ENCODE measurements at places on chromosomes 1 and 21. TPM values are rescaled to one million over a fixed set of nuclear protein-coding genes. Genes with fewer than 3 reads are reported as not detected.

DNA sequence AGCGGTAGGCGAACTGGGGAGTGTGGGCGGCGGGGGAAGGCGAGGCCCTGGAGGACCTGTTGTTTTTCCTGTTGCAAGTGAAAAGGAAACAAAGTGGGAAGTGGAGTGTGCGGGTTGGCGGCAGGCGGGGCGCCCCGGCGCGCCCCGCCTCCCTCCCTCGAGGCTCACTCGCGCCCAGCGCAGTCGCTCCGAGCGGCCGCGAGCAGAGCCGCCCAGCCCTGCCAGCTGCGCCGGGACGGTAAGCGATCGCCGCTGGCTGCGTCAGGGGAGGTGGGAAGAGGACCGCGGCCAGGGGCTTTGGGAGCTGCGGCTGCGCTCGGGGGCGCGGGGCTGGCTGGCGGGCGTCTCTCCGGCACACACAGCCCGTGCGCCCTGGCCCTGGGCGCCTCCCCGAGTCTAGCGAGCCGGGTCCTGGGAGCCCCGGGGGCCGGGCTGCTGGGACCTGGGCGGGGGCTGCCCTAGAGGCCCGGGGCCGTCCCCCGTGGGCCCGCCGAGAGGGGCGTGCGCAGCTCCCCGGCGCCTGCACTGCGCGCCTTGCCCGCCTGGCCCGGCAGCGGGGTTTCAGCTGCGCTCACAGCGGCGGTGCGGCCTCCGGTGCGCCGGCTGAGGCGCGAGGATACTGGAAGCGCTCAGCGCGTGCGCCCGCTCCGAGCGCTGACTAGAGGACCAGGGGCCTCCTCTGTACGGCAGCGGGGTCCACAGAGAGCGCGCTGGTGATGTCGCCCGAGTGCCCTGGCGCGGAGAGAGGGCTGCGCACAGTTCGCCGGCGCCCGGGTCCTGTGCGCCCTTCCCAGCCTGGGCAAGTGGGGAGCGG is at the start of gene PIK3CD:
Gene PIK3CD, plus strand, starts transcription at position 167 of the 814 bp plus-strand sequence. CDS start 58,725 bp downstream, outside the sequence.
- no peak for DNase-seq

DNA sequence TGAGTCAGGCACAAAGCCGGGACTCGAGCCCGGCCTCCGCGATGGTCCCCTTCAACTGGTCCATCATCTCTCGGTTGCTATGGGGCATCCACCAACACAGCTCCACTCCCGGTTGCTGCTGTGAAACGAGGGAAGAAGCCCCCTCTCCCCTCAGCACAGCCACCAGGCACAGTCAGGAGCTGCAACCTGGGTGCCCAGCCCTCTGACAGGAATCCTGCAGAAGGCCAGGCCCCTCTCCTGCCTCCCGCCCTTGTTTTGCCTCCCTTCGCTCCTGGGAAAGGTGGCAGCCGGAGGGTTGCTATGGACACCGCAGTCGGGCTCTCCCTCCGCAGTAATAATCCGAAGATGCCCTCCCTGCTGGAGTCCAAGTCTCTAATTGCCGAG is 8.9 kb upstream of the KCNN3 start:
- no peak for DNase-seq

DNA sequence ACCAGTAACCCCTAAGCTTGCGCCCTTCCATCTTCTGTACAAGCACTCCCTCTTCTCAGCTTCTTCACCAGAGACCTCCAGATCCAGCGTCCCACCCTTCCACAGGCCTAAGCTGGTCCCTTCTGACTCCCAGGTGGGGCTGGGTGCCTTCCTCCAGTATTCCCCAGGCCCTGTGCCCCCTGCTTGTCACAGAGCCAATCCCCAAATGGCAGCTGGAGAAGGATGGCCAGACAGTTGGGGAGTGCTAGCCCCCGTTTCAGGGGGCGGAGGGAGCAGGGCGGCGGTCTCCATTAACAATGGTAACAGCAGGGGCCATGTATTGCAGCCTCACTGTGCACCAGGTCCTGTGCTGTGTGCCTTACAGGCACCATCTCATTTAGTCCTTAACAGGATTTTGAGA is 85.7 kb downstream of the KCNN3 start:
- DNase-seq, result no peak

Gene PKP1
- 0.50 TPM for total RNA-seq

Data from esophagus muscularis mucosa (tissue), 4 donors.